ENCODE measurements at places on chromosomes 3 and 15. TPM values are rescaled to one million over a fixed set of nuclear protein-coding genes. Genes with fewer than 3 reads are reported as not detected.

DNA sequence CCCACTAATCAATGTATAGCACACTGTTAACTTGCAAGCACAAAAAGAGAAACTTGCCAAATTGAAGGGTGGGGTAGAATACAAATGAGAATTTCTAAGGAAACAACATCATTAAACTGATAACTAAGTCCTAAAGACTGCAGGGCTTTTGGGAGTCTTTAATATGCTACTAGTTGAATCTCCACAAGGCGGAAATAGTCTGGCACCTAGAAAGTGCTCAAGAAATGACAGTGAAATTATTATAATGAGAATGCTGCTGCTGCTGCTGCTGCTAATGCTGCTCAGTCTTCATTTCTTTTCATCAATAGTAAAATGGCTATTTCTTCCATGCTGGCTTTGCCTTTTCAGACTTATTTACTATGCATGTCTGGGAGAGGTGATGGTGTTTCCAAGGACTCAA is 91.8 kb downstream of the BTD start:
- H3K4me3 ChIP-seq = no peak overlapping the region
- H3K27me3 ChIP-seq = no peaks in the 10 kb centered on the region
- H3K36me3 ChIP-seq = no peaks in the 10 kb centered on the region

- no peak for DNase-seq
- H3K36me3 ChIP-seq = no peaks in the 10 kb centered on the region
- H3K27ac ChIP-seq = no peak overlapping the region
Observed at GRCh38 chr3:178714925-178715832, 178.9 kb downstream of the KCNMB2 start.

- H3K36me3 ChIP-seq = no peaks in the 10 kb centered on the region
- no peak for DNase-seq
- no peaks in the 10 kb centered on the region for H3K27me3 ChIP-seq
- no peak overlapping the region for H3K4me3 ChIP-seq
- H3K27ac ChIP-seq = no peak overlapping the region
Observed at GRCh38 chr3:26114851-26115250, 325.0 kb downstream of the OXSM start.

GRCh38 chr3:52145736-52146110 is 8.5 kb downstream of the POC1A start:
- H3K36me3 ChIP-seq = no peaks in the 10 kb centered on the region
- no peak overlapping the region for H3K4me3 ChIP-seq
- no peak for DNase-seq
- no peaks in the 10 kb centered on the region for H3K27me3 ChIP-seq
- peaks cover 8% of the 10 kb centered on the region for H3K4me1 ChIP-seq

DNA sequence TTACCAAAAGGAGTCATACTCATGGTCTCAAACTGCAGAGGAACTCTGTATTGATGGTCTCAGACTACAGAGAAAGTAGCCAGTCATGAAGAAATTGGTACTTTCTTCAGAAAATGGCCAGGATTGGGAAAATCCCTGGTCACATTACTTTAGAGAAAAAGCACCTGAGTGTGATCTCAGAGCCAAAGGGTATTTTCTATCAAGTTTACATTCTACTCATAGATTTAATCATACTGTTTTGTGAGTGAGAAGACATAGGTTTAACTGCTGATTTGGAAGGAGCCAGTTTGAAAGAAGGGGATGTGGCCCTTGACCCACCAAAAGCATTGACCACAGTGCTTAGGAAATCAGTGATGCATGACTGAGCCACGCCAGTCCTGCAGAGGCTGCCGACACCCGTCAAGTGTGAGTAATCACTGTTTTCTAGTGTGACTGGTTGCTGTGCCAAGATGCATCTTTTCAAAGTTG is 203.6 kb downstream of the AKAP13 start:
- peak overlapping the region; percentile 60 for H3K4me3 ChIP-seq
- peaks cover 65% of the 10 kb centered on the region for H3K4me1 ChIP-seq
- H3K36me3 ChIP-seq = no peaks in the 10 kb centered on the region

DNA sequence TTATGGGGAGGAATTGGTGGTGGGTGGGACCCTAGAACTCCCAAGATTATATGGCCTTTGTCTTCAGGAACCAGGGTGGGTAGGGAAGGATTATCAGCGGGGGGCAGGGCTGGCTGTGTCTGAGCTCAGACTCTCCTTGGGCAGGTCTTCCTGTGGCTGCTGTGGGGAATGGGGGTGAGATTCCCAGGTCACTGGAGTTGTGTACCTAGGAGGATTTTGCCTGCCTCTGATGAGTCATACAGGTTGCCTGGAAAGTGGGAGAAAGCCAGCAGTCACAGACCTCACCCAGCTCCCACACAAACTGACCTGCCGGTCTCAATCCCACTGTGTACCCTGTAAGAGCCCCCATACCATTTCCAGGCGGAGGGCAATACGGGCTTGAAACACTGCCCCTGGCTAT is 209.9 kb upstream of the CNTN3 start:
- H3K36me3 ChIP-seq = no peaks in the 10 kb centered on the region
- H3K27ac ChIP-seq = no peak overlapping the region

- no peaks in the 10 kb centered on the region for H3K36me3 ChIP-seq
- DNase-seq = no peak
- H3K4me3 ChIP-seq = no peak overlapping the region
- no peaks in the 10 kb centered on the region for H3K4me1 ChIP-seq
- H3K27me3 ChIP-seq = no peaks in the 10 kb centered on the region
Observed at GRCh38 chr3:3065876-3066275, 44.3 kb downstream of the IL5RA start.

DNA sequence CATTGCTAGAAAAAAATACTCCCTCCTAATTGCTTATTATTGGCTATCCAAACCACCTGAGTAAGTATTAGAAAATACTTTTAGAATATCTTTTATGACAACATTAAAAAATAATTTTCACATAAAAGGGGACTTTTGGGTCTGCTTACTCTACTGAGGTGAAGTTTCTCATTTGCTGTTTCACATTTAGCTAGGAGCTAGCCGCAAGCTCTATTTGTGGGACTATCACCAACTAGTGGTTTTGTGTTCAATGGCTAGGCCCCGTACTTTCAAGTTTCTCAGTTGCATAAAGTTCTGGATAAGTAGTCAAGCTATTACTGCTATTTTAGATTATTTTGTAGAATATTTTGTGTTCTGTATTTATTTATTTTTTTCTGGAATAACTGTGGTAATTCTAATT is 244.2 kb upstream of the SLITRK3 start:
- no peaks in the 10 kb centered on the region for H3K4me1 ChIP-seq
- no peaks in the 10 kb centered on the region for H3K36me3 ChIP-seq
- no peaks in the 10 kb centered on the region for H3K27me3 ChIP-seq
- H3K4me3 ChIP-seq = no peak overlapping the region

- no peaks in the 10 kb centered on the region for H3K36me3 ChIP-seq
- H3K4me1 ChIP-seq = no peaks in the 10 kb centered on the region
- no peak overlapping the region for H3K27ac ChIP-seq
- H3K27me3 ChIP-seq = peaks cover 4% of the 10 kb centered on the region
- H3K4me3 ChIP-seq = no peak overlapping the region
Observed at GRCh38 chr15:73897441-73898261, 24.3 kb downstream of the TBC1D21 start.

- H3K27me3 ChIP-seq = peaks cover 2% of the 10 kb centered on the region
- no peak overlapping the region for H3K4me3 ChIP-seq
- no peaks in the 10 kb centered on the region for H3K36me3 ChIP-seq
- DNase-seq = no peak
- no peak overlapping the region for H3K27ac ChIP-seq
Observed at GRCh38 chr3:194098843-194099183, 37.1 kb upstream of the HES1 start.

Gene GP9
- total RNA-seq = not detected

Gene TCAIM
- total RNA-seq = 18.9 TPM

Gene CCDC39
- total RNA-seq = not detected

Gene LARP6
- total RNA-seq = 20.6 TPM

Gene BNC1
- total RNA-seq = 0.13 TPM

Gene CHST14
- 4.0 TPM for total RNA-seq
